ENCODE measurements at places on chromosomes 2 and 18.

GRCh38 chr18:59459369-59460071 is 100.5 kb upstream of the LMAN1 start:
- no peak for DNase-seq

DNA sequence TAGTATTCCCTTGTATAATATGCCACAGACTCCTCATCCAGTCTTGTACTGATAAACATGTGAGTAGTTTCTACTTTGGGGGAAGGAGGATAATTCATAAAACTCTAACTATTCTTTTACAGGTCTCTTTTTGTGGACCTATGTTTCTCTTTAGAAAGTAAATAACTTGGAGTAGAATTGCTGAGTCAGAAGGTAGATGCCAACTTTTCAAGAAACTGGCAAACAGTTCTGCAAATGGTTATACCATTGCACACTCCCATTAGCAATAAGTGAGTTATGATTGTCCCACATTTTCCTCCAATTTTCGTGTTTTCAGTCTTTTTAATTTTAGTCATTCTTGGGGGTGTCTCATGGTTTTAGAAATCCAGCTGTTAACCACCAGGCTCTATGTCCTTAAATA is 477.2 kb upstream of the LRRTM4 start:
- no peak for DNase-seq

GRCh38 chr2:23480957-23481797 is 96.2 kb downstream of the KLHL29 start:
- DNase-seq, result no peak

- peak; percentile 45 for DNase-seq
These were observed 543 bp downstream of the HADHB start for GRCh38 chr2:26245231-26245732.

Measured in memory B cell (primary cell).